Activated CD8-positive, alpha-beta memory T cell treated with anti-CD3 and anti-CD28 coated beads for 48 hours (primary cell): ENCODE measurements at places on chromosomes 4 and X.

GRCh38 chr4:4486969-4487368, 54.9 kb downstream of the STX18 start:
- DNase-seq = no peak

GRCh38 chr4:38453253-38453881, 210.6 kb upstream of the KLF3 start:
- DNase-seq = no peak

- DNase-seq = no peak
Measured at GRCh38 chr4:73870768-73871167, 1.6 kb downstream of the CXCL1 start.

DNA sequence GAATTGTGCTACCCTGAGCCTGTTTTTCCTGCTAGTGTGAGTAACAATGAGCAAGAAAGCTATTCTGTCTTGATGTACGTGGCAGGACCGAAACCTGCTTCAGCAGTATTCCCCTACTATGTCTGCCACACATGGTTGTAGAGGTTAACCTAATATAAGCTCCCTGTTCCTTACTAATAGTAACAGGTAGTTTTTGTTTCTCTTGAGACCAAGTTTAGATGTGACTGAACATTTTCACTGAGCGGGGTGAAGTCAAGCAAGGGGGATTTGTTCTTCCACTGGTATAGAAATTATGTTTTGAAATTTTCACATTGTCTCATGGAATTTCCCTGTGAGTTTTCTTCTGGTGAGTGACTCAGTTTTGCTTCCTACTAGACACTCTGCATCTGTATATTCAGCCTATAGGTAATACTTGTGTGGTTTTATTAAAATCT, 37.3 kb downstream of the RRAGB start:
- DNase-seq = no peak

DNA sequence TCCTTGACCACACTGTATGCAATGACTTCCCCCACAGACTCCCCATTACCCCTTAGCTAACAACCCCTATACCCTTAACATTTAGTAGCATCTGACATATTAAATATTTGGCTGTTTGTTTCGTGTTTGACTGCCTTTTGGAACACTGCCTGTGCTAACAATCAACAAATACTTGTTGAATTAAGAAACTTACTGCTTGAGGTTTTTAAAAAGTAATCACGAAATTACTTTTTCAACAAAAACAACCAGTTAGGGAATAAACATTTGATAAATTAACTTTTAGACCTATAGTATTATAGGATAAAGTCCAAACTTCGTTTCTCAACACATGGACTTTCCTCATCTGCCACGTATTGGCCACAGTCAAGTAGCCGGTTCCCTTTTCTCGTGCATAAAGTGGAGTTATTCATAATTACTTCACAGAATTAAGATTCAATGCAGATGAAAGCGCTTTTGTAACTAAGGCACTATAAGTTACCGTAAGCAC, 555 bp upstream of the ELMOD2 start:
- no peak for DNase-seq

- no peak for DNase-seq
Measured at GRCh38 chr4:145756244-145756643, 76.3 kb downstream of the C4orf51 start.

- no peak for DNase-seq
Measured at GRCh38 chr4:107945809-107946208, 14.5 kb downstream of the CYP2U1 start.

- DNase-seq = no peak
Measured at GRCh38 chrX:19446397-19446796, 68.9 kb downstream of the MAP3K15 start.

GRCh38 chr4:75002381-75002780, 69.5 kb downstream of the PARM1 start:
- DNase-seq = no peak

DNA sequence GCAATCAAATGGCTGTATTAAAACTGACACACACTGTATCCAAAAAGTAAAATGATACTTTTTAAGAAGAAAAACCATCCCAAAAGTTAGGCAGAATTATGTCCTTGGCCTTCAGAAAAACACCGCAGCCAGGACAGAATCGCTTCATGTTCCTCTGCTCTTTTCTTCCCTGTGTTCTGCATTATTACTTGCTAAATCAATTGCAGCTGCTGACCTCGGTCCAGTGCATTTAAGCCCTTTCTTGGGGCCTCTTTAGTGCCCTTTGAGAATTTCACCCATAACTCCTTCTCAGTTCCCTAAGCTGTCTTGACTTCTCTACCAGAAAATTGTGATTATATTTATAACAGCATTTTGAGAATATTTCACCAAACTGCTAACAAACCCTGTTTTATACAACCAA, 696.9 kb downstream of the PCDH7 start:
- DNase-seq = no peak

GRCh38 chr4:168800926-168801325, 209.1 kb downstream of the CBR4 start:
- no peak for DNase-seq

GRCh38 chrX:39653691-39654090, 444.1 kb downstream of the BCOR start:
- DNase-seq = no peak

- DNase-seq = no peak
Measured at GRCh38 chr4:125719987-125720386, 405.2 kb downstream of the FAT4 start.

GRCh38 chr4:189341881-189342280, 598.8 kb upstream of the FRG1 start:
- no peak for DNase-seq

DNA sequence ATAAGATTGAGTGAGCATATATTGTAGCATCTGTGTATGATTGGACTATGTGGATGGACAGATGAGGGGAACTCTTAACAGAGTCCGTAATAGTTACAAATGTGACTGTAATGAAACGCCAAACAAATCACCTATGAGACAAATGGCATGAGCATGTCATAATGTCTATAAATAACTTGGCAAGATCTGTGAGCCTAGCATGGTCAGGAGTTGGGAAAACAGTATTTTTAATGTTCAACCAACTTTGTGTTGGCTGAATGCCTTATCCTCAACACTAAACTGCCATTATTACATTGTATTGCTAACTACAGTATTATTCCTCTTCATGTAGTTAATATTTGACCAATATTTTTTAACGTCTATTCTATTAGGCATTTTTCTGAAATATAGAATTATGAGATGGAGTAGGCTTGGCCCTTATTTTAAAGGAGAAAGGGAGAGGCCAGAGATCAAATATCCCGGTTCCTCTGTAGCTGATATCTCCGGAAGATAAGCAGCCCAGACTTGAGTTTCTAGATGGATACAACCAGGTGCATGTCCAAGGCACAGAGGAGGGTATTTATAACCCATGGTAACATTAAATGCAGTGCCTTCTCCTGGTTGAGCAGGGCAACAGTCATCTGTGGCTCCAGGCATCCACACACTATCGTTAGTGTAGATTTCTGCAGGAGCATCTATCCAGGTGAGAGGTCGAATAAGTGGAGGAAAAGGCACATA, 32.7 kb downstream of the PF4 start:
- DNase-seq = no peak

GRCh38 chrX:49000636-49001035, 1.4 kb downstream of the GRIPAP1 start:
- DNase-seq = no peak

DNA sequence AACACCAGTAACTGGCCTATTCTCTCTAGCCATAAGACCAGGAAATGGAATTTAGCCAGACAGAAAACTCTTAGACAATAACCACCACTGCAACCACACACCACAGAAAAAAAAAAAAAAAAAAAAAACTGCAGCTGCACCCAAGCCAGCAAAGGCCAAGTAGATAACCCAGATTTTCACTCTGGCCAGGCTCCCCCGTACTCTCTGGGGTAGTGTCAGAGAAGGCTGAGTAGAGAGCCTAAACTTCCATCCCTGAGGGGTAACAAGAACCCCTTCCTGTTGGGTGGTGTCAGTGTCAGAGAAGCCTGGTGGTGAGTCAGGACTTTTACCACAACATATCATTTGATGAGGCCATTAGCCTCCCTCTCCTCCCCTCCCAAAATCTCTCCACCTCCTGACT, 5.6 kb upstream of the DLG3 start:
- no peak for DNase-seq

DNA sequence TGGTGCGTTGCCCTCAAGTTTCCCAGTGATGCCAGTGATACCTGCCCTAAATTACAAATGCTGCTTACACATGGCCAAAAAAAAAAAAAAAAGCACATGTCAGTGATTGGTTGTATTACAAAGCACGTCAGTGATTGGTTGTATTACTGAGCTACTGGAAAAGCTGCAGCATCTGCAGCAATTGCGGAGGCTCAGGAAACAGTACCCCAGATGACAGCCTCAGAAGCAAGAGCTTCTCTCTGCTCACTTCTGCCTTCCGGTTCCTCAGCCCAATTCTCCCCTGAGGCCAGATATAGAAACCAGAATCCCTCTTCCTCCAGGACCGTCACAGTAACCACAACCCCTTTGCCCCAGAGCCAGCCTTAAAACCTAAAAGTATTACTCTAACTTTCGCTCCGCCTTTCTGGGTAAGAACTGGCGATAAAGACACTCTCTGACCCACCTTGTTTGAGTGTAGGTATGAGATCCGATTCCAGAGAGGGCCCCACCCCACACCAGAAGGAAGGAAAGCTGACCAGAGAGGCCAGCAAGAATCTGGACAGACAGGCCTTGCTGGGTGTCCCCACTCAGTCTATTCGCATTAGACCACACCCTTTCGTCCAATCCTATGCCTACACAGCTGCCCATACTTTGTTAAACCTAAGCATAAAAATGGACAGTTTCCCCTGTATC, 85.0 kb upstream of the SORBS2 start:
- no peak for DNase-seq

- DNase-seq = no peak
Measured at GRCh38 chr4:150348079-150348478, 233.9 kb upstream of the MAB21L2 start.

- DNase-seq = no peak
Measured at GRCh38 chr4:101279377-101279871, 67.9 kb downstream of the PPP3CA start.

- DNase-seq = no peak
Measured at GRCh38 chr4:37219242-37219641, 25.3 kb upstream of the NWD2 start.

GRCh38 chrX:56505866-56506265, 57.6 kb upstream of the UBQLN2 start:
- DNase-seq = no peak

GRCh38 chrX:132333351-132333750, 114.1 kb upstream of the RAP2C start:
- no peak for DNase-seq

DNA sequence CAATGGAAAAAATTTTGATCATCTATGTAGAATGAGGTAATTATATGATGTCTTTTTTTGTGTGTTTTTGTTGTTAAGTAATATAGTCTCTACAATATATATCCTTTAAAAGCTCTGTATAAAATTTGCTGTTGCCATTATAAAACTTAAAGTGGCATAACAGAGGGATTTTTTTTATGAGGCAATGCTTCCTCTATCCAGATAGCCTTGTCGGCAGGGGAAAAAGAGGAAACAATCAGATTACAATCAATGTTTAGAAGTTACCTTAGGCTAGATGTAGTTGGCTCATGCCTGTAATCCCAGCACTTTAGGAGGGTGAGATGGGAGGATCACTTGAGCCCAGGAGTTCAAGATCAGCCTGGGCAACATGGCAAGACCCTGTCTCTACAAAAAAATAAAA, 86.8 kb downstream of the DIAPH2 start:
- DNase-seq = no peak

DNA sequence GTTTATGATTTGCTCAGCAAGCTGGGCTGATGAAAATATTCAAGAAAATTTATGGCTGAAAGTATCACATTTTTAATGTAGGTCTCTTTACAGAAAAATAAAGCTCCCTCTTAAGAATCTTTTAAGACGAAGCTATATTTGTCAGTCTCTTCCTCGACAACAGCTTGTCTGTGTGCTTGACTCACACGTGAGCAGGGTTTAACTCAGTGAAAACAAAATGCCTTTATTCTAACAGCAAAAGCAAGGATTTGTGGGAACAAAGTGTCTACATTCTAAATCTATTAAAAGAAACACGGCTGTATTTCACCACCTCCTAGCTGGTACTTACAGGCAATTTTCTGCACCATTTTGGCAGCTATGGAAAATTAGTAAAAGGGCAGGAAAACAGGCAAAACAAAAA, 75.5 kb downstream of the NYX start:
- no peak for DNase-seq

DNA sequence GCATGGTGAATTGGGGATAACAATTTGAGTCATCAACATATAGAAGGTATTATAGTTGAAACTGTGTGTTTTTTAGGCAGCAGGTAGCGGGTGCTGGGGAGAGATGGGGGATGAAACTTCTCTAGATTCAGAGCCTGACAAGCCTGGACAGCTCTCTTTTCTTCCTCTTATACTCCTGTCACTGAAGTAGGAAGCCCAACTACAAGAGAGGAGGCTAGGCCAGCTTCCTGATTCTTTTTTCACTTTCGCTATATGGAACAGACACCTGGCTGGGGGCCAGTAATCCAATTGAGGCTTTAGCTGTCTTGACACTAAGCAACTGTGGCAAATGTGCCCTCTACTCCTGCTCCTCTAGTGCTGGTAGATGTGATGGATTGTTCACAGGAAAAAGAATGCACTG, 69.2 kb downstream of the PHKA1 start:
- DNase-seq = no peak

GRCh38 chr4:144667500-144667899, 21.5 kb downstream of the HHIP start:
- no peak for DNase-seq

DNA sequence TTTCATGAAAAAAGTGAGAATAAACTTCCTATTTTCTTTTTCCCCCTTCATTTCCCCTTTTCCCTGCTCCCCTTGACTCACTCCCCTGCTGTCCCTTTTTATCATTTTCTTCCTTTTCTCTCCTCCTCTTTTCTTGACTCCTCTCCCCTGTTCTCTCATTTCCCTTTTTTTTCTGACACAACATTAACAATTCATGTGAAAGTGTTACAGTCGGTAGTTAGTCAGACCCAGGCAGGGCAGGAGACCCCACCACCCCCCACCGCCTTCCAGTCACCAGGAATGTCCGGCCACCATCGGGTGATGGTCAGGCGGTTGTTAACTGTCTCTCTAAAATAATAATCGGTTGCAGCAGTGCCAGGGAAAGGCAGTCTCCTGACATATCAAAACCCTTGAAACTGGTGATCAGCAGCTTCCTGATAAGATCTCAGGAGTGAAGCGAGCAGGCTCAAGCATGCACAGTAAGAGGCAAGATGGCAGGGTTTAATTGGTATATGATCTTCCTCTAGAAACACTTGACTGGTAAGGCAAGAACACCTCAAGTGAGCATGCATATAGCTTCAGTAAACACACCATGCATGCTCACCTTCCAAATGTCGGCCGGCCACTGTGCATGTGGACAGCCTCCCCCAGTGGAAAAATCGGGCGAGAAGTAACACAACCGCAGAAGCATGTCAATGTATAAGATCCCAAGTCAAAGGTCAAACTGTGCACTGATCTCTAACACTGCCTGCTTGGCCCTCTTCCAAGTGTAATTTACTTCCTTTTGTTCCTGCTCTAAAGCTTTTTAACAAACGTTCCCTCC, 191.4 kb downstream of the NDST4 start:
- DNase-seq = no peak
